ENCODE measurements at places on chromosomes 16 and 17. TPM values are rescaled to one million over a fixed set of nuclear protein-coding genes. Genes with fewer than 3 reads are reported as not detected.
A peak's percentile ranks its signal among the peaks of the same experiment; 100 is the strongest.

The CCT6B gene
- total RNA-seq, result 1.5 TPM

The MT4 gene
- total RNA-seq, result not detected

The DPEP3 gene
- 0.20 TPM for total RNA-seq

The MRPS23 gene
- 30.8 TPM for total RNA-seq

The FN3K gene
- total RNA-seq, result 2.4 TPM

The COTL1 gene
- total RNA-seq, result 689 TPM

The NHLRC4 gene
- 2.6 TPM for total RNA-seq

The RTN4RL1 gene
- total RNA-seq, result 0.35 TPM

The KRT40 gene
- total RNA-seq, result not detected

The ALOX12 gene
- total RNA-seq, result not detected

The CALB2 gene
- total RNA-seq, result not detected

The KRT27 gene
- not detected for total RNA-seq

The MYL4 gene
- total RNA-seq, result not detected

The SOCS3 gene
- total RNA-seq, result 68.7 TPM

The PRR15L gene
- not detected for total RNA-seq

DNA sequence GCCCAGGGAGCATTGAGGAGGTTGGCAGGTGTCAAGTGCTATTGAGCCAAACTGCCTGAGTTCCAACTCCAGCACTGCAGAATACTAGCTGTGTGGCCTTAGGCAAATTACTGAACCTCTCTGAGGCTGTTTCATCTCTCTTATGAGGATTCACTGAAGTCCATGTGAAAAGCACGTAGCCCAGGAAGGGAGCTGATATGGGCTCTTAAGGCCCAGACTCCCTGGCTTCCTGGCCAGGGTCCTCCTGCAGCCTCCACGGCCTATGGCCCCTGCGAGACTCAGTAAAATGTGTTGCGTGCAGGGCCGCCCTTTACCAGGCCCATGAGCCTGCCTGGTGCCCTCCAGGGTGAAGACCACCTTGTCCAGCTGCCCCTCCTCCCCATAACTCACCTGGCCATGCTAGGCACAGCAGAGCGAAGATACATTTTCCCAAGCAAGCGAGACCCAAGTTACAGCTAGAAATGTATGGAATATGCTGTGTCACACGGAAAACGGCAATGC is 133.7 kb upstream of the TNRC6C start:
- no peak for DNase-seq

DNA sequence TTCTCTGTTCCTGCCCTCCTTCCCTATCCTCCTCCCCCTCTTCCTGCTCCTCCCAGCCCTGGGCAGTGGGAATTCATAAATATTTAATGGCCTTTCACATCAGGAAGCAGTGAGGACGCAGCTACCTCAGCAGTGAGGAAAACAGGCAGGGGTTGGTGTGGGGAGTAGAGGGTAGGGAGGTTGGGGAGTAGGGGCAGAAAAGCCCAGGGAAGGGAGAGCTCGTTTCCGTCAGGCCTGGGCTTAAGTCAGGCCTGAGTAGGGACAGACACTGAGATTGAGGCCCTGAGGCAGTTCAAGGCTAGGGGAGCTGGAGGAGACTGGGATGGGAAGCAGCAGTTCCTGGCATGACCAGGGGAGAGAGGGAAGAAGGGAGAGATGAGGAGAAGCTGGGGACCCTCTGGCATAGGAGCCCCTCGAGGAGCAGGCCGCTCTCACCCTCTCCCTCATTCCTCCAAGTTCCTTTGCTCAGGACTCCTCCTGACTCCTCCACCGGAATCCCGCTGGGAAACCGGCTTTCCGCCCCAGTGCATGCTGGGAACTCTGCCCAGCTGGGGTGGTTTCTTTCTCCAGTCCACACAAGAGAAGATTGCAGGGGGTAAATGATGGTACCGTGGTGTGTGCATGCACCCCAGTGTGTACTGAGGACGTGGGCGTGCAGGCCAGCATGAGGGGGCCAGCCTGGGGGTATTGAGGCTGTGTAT is 6.2 kb downstream of the SAMD14 start:
- no peak for DNase-seq

- DNase-seq, result no peak
Observed at GRCh38 chr17:18360518-18360917, 2.8 kb downstream of the SHMT1 start.

GRCh38 chr16:87729266-87729954 is 36.4 kb downstream of the KLHDC4 start:
- DNase-seq, result no peak

GRCh38 chr16:57371494-57372371 is 557 bp upstream of the CX3CL1 start:
- DNase-seq, result no peak

GRCh38 chr16:67248401-67249177 is at the start of gene SLC9A5:
Gene SLC9A5, plus strand, starts transcription at chr16:67248979. Its CDS starts 36 bp downstream, at chr16:67249015.
- DNase-seq, result peak; percentile 47

DNA sequence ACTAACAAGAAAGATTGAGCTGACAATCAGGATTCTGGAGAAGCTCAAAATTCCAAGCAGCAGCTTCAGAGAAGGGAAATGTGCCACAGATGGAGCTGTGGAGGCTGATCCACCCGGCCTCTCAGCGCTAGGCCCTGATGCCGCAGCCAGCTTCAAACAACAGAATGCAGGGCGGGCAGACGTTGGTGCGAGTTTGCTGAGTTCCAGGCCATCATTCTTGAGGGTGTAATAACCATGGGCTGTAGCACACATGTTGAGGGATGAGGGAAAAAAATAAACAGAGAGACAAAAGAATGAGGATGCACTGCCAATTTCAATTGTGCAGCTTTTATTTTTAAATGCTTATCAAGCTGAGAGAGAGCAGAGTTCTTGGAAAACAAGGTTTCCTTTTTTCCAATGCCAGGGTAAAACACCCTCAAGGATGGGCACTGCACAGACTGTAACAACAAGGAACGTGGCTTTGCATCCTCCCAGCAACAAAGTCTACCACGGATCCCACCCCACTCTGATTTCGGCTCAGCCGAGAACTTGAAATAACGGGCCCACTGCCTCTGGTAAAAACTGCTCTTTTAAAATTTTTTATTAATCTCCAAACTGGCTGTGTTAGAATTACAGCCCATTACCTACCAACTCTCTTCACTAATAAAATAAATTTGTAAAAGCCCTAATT is 90.2 kb downstream of the SMG6 start:
- no peak for DNase-seq

GRCh38 chr17:5439446-5439764 is 450 bp upstream of the C1QBP start:
- no peak for DNase-seq

DNA sequence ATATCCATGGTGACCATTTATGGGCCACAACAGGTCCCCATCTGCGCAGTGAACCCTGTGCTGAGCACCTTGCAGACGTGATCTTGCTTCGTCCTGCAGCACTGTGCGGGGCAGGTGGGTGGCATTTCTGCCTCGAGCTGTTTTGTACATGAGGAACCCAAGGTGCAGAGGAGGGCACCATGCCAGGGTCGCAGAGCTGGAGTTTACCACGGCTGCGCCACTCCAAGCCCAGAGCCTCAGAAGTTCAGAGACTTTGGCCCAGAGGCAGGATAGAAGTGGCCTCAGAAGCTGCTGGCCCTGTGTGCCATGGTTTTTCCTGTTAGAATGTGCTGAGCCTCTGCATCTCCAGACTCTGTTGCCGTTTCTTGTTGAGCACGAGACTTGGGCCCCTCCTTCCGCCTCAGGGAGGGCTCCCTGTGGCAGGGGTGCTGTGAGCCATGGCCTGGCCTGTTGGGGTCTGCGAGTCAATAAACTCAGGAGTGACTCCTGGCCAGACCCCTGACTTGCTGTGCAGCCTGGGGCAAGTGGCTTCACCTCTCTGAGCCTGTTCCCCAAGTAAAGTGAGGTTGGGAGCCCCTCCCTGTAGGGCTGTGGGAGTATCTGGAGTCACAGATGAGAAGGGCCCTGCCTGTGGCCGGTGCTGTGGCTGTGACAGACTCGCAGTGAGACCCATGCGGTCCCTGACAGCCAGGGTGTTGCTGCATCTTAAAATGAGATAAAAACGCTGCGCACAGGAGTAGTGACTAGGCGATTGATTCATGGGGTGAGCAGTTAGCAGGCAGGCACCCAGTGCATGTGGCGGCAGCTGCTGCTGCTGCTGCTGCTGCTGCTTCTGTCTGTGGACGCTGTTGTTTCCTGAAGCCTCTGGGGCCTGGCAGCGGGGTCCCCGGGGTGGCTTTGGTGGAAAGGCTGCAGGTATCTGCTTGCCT is 11.8 kb downstream of the MAP2K3 start:
- no peak for DNase-seq

DNA sequence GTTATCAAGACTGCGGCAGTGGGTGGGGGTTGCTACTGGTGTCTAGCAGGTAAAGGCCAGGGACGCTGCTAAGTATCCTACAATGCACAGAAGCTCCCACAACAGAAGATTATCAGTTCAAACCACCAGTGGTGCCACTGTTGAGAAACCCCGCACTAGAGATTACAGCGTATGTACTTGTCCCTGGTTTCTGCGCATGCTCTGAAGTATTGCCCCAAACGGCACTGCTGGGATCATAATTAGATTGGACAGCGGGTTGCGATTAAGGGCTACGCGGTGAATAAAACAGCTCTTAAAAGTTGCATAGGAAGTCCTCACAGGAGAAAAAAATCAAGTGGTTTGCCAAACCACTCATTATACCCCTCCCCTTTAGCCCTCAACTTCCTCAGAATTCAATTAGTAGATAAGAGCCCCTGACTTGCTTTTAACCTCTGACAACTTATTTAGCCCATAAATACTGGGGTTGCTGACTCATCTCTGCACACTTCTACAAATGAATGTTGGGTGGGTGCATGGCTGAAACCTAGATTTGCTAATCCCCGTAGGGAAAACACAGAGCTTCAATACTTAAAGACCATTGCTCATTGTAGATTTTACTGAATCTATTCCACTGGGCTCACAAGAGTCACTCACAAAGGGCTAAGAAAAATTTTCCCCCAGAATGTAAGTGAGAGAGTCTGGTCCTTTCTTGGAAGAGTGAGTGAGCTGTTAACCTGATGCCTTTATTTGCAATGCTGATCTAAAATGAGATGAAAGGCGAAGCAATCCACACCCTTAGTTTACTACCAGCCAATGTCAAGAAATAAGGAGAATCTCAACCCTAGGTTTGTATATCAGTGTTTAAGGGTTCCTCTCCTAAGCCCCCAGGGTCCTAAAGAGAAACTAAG is 91.8 kb downstream of the RGS9 start:
- DNase-seq, result peak; percentile 66

DNA sequence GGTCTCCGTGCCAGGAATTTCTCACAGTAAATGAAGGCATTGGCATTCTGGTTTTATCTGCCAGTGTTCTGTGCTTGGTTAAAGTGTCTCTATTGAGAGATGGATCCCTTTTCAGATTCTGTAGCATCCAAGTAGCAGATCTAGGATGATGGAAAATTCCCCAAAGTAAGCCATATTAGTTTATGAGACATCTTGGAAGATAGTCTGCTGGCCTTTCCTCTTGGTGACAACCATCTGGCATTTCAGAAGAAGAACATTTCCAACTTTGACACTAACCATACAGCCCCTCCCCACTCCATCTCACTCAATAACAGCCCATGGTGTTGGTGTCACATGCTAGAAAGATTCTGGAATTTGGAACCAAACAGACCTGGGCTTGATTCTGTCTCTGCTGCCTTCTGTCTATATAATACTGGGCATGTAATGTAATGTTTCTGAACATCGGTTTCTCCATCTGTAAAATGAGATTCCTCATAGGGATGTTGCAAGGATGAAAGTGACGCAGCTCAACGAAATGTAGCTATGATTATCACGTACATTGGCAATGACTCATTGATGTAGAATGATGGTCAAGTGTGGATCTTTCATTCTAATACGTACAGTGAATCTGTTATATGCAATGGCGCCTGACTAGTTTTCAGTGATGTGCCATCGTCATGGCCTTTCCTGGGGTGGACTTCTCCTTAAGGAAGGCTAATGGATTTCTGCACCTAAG is 32.6 kb upstream of the PIRT start:
- no peak for DNase-seq

DNA sequence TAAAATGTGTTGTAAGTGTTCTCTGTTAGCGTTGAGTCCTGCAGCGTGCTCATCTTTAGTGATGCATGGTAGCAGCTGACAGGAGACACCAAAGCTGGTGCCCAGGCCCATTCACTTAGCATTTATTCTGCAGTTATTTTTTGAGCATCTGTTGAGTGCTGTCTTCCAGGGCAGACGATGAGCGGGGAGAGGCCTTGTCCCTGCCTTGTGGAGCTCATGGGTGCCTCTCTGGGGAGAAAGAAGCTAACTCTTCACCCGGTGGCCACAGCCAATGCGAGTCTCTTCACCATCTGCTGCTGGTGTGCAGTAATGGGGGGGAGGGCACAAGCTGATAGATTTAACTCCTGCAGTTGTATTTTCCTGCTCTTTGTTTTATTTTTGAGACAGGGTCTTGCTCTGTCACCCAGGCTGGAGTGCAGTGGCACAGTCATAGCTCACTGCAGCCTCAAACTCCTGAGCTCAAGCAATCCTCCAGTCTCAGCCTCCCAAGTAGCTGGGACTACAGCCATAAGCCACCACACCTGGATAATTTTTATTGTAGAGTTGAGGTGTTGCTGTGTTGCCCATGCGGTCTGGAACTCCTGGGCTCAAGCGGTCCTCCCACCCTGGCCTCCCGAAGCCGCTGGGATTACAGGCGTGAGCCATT is 30.5 kb downstream of the GPT2 start:
- DNase-seq, result no peak

DNA sequence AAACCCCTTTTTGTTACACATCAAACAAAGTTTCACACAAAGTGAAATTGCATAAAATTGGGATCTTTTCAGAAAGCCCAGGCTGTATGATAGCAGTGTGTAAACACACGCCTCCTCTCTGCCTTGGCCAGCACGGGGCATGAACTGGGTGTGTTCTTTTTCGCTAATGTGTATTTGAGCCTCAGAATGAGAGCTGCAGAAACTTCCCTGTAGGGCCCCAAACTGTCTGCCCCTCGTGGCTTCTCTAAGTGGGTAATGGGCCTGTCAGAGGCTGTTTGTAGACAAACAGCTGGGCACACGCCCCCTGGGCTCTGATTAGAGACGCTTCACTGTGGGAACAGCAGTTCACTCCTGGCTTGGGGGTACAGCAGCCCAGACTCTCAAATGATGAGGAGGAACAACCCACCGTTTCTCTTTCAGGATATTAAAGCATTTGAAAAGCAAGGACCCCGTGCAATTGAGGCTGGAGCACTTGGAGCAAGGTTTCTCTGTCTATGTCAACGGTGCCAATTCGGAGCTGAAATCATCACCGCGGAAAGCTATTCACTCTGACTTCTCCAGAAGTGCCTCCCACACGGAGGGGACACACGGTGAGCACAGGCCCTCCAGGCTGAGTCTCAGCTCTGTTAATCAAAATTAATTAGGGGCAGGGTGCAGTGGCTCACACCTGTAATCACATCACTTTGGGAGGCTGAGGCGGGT is 78.4 kb downstream of the KATNIP start:
- no peak for DNase-seq

GRCh38 chr16:89317729-89318429 is 100.4 kb downstream of the ZNF778 start:
- no peak for DNase-seq

DNA sequence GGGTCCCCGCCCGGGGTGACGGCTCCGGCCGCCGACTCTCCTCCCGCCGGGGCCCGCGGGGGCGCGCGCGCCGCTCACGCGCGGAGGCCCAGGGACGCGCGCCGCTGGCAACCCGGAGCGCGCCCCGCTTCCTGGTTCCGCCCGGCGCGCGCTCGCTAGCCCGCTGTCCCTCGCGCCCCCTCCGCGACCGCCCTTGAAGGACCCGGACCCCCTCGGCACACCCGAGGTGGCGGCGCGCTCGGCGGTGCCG is at the start of gene STAT5B:
STAT5B (minus strand) TSS at position 33 of the 250 bp plus-strand sequence. CDS start 44,264 bp downstream, outside the sequence.
- DNase-seq, result peak; percentile 79

- no peak for DNase-seq
Observed at GRCh38 chr17:81135505-81136278, 29.6 kb upstream of the PVALEF start.

GRCh38 chr17:61203671-61204131 is 195.9 kb upstream of the TBX2 start:
- no peak for DNase-seq

- no peak for DNase-seq
Observed at GRCh38 chr17:27319541-27320221, 25.8 kb downstream of the WSB1 start.

Data from activated CD4-positive, alpha-beta memory T cell treated with anti-CD3 and anti-CD28 coated beads, Interleukin-2, amount 10 ng/mL, durations not matched to agents 7 days and 5 days (primary cell).